ENCODE measurements at places on chromosomes 6 and 20.

DNA sequence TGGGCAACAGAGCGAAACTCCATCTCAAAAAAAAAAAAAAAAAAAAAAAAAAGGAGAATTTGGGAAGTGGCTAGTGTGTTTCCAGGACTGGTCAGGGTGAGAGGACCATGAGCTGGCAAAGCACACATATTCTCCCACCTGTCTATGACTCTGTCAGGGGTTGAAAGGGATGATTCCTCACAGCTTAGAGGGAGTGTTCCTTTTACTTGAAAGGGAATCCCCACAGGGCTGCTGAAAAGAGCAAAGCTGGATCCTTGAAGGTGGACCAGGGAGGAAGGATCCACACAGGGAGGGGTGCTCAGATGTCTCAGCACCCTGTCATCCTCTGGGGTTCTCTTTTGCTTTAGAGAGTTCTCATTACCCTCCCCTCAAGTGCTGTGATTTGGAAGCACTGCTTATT is 13.2 kb downstream of the MRAP2 start:
- DNase-seq: no peak

GRCh38 chr6:35731736-35732532 is 4.9 kb upstream of the ARMC12 start:
- DNase-seq: no peak

GRCh38 chr6:83536034-83536646 is 23.8 kb downstream of the PRSS35 start:
- DNase-seq: no peak

DNA sequence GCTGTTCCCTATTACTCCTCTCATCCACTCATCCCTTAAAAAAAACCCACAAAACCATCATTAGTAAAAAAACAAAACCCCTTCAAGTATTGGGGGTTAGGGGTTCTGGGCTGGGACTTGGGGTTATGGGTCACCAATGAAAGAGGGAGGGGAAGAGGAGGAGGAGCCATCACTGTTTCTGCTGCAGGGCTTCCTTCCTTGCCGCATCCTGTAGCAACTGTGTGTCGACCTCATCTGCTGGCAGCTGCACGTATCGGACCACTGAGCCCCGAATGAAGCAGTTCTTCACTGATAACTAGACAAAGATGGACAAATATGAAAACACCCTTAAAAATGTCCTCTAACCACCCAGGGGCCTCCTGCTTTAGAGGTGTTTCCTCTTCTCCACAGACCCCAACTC is 2.0 kb upstream of the VARS1 start:
- no peak for DNase-seq

GRCh38 chr20:8021541-8022269 is 2.1 kb upstream of the TMX4 start:
- no peak for DNase-seq

DNA sequence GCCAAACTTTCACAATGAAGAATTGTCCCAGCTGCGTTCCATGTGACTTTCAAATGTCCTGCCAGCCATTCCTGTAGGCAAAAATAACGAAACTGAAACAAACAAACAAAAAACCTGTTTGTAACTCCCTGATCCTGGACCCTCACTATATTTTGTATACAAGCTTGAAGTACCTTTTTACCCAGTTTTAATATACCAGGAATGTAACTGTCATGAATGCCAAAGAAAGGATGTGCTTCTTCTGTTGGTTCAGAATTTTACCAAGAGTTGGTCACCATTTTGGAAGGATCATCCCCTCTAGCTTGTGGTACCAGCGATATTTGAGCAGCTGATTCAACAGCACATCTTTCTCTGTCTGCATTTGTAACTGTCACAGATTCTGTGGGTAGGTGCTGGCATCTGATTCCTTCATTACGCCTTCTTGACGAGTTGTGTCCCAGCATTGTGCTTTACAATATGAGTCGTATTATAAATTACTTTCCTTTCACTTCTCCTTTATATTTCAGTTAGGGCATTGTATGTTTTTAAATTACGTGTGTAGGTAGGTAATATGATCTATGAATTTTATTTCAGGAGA is 93.9 kb downstream of the DLGAP4 start:
- no peak for DNase-seq

DNA sequence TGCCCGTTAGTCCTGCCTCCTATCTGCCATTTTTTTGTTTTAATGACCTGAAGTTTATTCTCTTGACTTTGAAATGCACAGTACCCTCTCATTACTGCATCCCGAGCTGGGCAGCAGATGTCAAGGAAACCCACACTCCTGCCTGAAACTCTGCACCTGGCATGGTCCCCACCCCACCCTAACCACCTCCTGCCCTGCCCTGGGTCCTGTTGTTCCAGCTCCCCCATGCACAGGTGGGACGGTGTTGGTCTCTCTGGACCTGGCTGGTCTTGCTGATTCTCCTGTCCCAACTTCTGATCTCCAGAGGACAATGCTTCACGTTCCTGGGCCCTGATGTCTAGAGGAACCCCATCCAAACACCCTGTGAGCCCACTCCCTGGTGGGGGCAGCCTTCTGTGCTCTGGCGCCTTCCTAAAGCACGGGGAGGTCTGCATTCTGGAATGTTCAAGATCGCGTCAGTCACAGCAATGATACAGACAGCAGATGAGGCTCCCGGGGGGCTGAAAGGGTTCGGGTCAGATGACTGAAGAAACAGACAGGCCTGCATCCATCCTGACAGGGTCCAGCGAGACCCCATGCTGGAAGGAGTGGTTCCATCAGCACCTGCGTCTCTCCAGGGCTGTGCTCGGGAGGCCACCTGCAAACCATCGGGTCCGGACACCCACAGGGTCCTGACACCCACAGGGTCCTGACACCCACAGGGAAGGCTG is 73.6 kb downstream of the ERMARD start:
- no peak for DNase-seq

DNA sequence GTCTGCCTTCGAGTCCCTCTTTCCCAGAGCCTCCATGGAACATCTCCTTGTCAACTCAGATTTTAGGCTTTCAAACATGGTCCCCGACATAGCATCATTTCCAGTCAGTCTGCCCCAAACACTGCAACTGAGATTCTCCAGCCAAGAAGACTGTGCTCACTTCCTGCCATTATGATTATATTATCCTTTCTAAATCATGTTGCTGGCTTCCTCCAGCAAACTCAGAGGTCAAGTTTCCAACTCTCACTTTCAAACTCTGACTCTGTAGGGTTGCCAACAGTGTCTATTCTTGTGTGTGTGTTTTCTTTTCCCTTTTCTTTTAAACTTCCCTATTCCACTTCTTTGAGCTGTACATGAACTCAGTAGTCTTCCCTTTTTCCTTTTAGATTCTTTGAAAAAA is 61.2 kb upstream of the TRAF3IP2 start:
- no peak for DNase-seq

- DNase-seq: no peak
These were observed 445.6 kb upstream of the SOX4 start for GRCh38 chr6:21147995-21148394.

- no peak for DNase-seq
These were observed 320.2 kb downstream of the MAFB start for GRCh38 chr20:40368876-40369275.

DNA sequence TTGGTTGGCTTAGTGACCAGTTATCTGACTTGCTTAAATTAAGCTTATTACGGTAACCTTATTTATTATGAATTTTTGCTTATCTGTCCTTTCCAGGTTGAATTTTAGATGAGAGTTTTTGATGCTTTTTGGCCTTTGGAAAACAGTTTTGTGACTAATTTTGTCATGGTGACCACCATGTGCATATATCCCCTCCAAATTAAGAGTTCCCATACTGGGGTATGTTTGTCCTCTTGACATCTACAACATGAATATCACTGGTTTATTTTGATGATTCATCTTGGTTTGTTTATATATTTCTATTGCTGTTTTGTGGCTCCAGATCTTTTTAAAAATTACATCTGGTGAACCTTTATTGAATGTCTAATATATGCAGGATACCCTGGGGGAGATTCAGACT is 61.4 kb downstream of the PHF20 start:
- no peak for DNase-seq

GRCh38 chr6:40585651-40586269 is 1.4 kb downstream of the LRFN2 start:
- no peak for DNase-seq

- no peak for DNase-seq
These were observed 64.1 kb upstream of the DDR1 start for GRCh38 chr6:30820193-30820592.

DNA sequence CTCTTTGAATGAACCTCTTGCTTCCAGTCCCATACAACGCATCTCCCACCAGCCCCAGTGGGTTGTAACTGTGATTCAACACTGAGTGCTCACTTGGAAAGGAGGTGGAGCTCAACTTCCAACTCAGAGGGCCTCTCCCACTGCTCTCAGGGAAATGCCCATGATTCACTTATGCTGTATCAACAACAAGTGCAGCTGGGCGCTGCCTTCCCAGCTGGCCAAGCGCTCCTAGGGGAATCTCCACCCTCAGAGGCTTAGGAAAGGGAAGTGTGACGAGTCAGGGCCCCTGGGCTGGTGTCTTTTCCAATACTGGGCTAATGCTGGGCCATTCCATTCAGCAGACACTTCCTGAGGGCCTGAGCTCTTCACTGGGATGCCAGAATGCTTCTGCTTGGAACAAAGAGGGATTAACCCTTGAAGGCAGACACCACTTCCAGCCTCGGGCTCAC is 8.1 kb upstream of the OCSTAMP start:
- DNase-seq: no peak

DNA sequence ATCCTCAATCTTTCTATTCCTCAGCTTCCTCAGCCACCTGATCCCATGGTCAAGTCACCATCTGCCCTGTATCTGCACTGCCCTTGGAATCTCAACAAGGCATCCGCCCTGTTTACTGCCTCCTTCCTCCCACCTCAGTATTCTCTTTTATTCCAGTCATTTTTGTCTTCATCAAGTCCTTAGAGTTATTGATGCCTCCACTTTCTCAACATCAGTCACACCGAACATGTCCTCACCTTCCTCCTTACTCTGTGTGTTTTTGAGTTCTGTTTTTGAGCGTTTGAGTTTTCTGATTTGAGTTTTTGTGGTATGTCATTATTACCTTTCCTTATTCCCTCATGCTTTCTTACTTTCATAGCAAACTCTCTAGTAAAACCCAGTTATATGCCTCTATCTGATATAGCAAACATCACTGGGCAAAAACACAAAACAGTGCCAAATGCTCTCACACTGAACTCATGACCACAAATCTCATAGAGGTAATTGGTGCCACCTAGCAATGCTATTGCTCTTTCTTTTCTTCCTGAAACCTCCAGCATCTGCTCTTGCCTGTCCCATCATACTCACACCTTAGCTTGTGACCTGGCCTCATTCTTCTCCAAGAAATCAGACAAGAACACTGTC is 11.8 kb upstream of the GNRH2 start:
- no peak for DNase-seq

- DNase-seq: no peak
These were observed 36.9 kb upstream of the AVP start for GRCh38 chr20:3121271-3121911.

- no peak for DNase-seq
These were observed 104.8 kb downstream of the ELOVL4 start for GRCh38 chr6:79842376-79843040.

GRCh38 chr6:158539413-158539812 is 20.5 kb upstream of the TMEM181 start:
- no peak for DNase-seq

DNA sequence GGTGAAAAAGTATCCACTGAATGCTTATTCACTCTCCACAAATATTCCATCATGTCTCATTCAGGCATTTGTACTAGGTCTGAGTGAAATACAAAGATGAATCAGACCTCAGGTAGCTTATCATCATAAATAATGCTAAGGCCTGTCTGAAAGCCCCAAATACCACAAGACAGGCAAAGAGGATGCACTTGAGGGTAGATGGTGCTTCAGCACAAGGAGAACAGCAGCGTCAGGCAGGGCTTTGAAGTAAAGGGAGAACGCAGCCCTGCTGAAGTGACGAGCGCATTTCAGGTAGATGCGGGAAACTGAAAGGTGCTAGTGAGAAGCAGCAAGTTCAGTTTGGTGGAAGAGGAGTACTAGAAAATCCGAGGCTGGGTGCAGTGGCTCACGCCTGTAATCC is 38.7 kb downstream of the MAP3K5 start:
- DNase-seq: no peak

GRCh38 chr6:7650878-7651277 is 60.9 kb downstream of the SNRNP48 start:
- no peak for DNase-seq

All from NCI-H187 treated with DMSO at 0.1 percent for 48 hours (cell line).